ENCODE measurements at places on chromosomes 6 and 20.

GRCh38 chr6:83461438-83461837 lies 30.6 kb upstream of the ME1 start:
- DNase-seq, result no peak

DNA sequence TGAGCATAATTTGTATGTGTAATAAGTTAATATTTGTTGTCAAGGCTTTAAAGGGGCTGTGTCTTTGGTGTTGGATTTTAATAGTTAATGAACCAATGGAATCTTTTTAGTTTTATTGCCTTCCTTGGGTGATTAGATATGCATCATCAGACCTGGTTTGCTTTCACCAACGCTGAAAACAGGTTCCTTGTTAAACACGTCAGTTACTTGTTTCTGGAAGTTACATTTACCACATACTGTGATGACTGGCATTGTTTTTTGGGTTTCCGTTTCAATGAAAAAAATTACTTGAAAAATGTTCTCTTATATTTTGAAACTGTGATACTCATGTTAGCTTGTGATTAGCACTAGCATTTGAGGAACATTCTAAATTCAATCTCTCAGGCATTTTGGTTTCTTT lies 58.6 kb upstream of the RNF144B start:
- DNase-seq, result no peak

GRCh38 chr6:108955329-108955949 lies 107.2 kb downstream of the ARMC2 start:
- DNase-seq, result no peak

GRCh38 chr6:170075659-170076223 lies 215.1 kb downstream of the DLL1 start:
- no peak for DNase-seq

GRCh38 chr20:19996917-19997316 lies 20.2 kb upstream of the NAA20 start:
- DNase-seq, result no peak

DNA sequence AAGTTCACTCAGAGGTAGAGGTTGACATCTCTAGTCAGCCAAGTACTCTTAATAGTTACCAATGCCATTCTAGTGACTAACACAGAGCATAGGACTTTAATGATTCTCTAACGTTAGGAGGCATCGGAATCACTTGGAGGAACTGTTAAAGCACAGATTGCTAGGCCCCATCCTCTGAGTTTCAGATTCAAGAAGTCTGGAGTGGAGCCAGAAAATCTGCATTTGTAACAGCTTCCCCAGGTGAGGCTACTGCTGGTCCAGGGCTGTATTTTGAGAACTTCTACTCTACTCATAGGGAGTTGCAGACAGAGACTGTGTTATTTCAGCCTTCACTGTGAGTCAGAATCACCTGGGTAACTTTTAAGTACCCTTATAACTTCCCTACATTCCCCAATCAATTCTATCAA lies 5.7 kb downstream of the LMBRD1 start:
- DNase-seq, result no peak

GRCh38 chr6:54254886-54255285 lies 53.4 kb upstream of the TINAG start:
- DNase-seq, result no peak

GRCh38 chr6:170420791-170421776 lies 114.5 kb downstream of the FAM120B start:
- DNase-seq, result no peak

DNA sequence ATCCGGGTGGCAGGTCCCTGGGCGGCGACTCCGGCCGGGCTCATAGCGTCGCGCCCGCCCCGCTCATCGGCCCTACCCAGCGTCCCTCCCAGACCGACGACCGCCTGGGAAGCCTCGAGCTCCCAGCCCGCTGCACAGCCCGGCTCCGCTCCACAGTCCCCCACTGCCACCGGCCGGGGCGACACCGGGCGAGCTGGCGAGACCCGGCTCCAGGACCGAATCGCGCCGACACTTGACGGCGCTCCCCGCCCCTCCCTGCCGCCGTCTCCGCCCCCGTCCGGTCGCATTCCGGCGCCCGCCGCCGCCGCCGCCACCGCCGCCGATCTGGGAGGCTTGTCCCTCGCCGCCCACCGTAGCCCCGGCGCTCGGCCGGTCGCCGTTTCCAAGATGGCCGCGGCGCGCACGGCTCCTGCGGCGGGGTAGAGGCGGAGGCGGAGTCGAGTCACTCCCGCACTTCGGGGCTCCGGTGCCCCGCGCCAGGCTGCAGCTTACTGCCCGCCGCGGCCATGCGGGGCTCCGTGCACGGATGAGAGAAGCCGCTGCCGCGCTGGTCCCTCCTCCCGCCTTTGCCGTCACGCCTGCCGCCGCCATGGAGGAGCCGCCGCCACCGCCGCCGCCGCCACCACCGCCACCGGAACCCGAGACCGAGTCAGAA lies at the start of gene MAP3K4:
TSS of gene MAP3K4 (plus strand) at position 364 of the 655 bp plus-strand sequence. CDS start at position 527, 163 bp downstream.
- DNase-seq, result peak; percentile 44

DNA sequence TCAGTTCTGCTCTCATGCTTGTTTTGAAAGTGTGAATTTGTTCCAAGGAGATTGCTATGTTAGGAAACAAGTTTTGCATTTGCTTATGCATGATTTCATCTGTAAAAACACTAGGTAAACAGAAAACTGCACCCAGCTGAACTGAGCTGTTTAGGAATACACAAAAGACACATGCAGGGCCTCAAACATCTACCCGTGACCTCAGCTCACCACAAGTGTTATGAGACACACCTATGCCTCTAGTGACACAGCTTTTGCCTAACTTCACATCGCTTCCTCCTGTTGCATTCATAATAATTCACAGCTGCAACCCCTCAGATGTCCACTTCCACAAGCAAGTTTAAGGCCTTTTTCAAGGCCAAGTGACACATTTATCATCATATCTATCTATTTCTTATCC lies 98.0 kb upstream of the SLC24A3 start:
- no peak for DNase-seq

GRCh38 chr6:15365273-15365687 lies 119.4 kb downstream of the JARID2 start:
- peak; percentile 44 for DNase-seq

DNA sequence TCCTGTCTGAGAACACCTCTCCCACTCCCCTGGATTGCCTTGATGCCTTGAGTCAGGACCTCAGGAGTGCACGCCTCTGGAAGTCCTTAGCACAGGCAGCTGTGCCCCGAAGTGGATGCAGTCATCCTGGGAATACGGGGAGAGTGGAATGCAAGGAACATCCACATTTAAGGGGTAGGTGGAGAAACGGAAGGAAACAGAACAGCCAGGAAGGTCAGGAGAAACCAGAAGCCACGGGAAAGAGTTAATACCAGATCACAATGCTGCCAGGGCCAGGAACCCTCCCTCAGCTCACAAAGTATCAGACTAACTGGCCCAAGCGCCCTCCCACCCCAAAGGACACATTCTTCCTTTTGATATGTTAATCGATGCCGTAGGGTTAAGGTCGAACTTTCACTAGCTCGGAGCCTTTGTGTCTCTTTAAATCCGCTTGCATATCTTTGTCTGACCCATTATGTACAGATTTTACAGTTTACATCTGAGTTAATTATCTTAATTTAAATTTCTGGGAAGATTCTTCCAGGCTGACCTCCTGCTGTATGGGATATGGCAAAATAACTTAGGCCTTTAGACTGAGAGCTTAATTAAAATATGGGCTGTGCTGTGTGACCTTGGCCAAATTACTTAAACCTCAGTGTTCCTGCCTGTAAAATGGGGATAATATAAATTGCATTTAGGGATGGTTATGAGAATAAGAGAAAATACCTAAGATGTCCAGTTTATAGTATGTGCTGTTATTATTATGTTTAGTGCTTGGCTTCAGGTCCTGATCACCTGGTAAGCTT lies 24.0 kb upstream of the CCND3 start:
- no peak for DNase-seq

DNA sequence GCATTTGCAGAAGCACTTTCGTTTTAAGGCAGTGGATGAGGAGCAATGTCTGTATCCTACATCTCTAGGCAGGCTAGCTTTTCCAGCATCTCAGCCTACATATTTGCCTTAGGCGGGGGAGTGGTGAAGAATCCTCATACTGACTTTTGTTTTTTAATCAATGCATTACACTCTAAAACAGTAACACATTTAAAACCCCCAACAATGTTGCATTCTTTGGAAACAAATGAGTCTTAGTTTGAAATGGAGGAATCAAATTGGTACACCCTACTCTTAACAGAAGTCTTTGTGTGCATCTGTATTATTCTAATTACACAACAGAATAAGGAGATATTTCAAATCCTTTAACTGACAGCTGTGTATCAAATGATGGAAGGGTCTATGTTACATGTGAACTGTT lies 9.0 kb downstream of the NKAIN2 start:
- no peak for DNase-seq

DNA sequence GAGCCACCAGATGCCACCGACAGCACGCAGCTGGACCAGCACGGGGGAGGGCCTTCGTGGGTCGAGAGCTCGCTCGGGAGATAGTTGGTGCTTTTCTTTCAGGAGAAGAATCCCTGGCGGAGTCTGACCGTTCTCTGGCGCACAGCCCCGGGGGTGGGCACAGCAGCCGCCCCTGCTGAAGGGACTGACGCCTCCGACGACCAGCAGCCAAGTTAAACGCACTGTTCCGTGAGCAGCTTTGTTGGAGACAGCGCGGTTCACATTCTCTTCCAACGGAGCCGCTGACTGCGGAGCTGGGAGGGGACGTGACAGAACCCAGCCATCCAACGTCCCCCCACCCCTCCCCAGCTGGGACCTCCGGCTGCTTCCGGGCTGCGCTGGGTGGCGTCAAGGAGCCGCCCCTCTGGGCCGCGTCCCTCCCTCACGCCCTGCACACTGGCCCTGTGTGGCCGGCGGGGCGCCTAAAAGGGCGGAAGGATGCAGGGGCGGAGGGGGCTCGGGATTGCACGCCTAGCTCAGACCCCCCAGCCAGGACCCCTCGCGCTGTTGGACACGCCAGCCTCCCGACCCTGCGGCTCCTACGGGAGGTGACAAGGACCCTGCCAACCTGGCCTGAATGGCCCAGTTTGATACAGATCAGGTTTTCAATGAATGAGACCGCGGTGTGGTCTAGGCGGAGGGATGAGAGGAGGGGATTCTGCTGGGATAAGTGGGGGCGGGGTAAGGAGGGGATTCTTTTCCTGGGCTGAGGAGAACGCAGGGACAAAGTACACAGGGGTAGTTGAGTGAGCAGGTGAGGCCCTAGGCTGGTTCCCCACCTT lies 36.4 kb upstream of the KHDC1 start:
- DNase-seq, result no peak

DNA sequence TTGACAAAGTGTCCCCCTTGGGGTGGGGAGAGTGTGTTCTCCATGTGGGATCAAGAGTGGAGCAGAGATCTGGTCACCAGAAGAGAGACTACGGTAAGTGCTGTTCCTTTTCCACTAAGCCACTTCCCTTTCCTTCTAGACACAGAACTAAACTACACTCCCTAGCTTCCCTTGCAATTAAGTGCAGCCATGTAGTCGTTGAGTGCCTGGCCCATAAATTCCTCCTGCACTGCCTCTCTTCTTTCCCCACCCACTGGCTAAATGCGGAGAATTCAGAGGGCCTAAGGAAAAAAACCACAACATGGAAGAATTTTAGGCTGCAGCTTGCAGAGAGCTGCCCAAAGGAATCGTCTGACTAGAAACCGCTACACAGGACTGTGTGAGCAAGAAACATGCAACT lies 1.5 kb downstream of the WDR27 start:
- DNase-seq, result no peak
